ENCODE measurements at places on chromosomes 4 and X.

- DNase-seq, result no peak
These were observed 64.2 kb downstream of the PACRGL start for GRCh38 chr4:20764366-20764992.

DNA sequence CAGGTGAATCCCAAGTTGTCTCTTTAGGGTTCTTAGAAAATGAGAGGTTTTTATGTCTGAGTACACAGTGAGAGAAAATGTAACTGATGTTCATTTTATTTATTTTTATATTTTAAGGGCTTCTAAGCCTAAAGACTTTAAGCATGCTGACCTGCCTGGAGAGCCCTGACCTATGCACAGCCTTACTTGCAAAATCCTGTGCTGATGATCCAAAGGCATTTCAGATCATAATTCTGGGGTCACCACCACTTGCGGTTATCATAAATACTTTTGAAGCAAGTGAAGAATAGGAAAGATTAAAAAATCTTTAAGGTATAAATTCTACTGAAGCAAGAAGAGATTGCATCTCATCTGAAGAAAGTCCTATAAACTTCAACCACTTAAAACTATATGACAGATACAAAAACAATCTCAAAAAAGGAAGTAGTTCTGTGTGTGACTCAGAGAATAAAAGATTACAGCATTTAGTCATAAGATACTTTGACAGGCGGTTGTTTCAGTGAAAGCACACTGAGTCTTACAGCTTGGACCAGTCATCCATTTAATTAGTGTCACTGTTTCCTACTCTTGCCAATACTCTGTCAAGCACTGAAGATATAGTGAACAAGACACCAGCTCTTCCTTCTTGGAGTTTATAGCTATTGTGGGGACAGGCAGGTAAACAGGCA, 245.2 kb upstream of the DIPK2B start:
- DNase-seq, result no peak

GRCh38 chr4:42311591-42311990, 85.7 kb upstream of the SHISA3 start:
- DNase-seq, result no peak

DNA sequence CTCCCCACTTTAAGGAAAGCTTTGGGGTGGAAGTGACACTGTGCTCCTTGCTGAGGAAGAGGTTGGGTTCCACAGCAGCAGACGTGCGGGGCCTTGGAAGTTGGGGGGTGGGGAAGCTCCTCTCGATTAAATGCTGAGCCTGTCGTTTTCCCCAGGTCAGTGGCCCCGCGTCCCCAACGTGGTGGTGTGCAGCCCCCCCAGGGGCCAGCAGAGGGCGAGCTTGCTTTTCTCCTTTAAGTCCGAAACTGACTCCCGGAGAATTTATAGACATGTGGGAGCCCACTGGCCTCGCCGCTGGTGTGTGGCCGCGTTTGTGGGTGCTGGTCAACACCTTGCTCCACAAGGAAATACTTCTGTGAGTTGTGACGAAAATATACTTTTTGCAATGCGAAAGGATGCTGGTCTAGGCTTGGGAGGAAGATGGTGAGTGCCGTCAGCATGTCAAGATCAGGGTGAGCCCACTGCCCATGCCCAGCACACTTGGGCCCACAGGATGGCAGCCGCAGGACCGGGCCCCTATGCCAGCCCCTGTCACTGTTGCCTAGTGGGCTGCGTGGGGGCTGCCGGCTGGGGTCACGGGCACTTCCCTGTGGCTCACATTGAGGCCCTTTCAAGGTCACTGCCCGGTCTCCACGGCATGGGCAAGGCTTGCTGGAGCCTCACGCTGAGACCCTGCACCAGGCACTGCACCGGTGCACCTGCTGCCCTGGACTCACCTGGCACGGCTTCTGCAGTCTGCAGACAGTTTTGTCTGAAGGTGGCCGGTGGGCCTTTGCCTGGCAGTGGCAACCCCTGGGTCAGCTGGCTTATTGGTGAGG, 9.4 kb downstream of the UVSSA start:
- no peak for DNase-seq

DNA sequence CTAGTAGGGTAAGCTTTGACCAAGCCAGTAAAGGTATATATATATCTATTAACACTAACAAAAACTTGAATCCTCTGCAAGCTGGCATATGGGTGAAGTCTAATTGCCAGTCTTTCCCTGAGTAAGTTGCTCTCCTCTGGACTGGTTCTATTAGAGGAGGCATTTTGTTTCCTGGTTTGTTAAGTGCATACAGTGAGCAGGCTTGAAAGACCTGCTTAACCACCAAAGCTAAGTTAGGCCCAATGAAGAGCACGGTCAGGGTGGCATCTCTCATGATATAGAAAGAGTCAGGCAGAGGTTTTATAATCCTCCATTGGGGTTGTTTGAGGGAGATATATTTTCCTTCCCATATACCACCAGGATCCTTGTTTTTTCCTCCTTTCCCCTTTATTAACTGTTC, 9.6 kb upstream of the AREG start:
- no peak for DNase-seq

Data from T-helper 2 cell (primary cell).